MG63 (cell line): ENCODE measurements at places on chromosomes 1 and 21. TPM values are rescaled to one million over a fixed set of nuclear protein-coding genes. Genes with fewer than 3 reads are reported as not detected.
A peak's percentile ranks its signal among the peaks of the same experiment; 100 is the strongest.

GRCh38 chr1:200973937-200974657 is 49.4 kb downstream of the KIF21B start:
- DNase-seq, result no peak

- DNase-seq, result no peak
These were observed 503.5 kb upstream of the TMPRSS15 start for GRCh38 chr21:18907076-18907475.

GRCh38 chr21:41622831-41623548 is 115.0 kb upstream of the TMPRSS2 start:
- peak; percentile 26 for DNase-seq

GRCh38 chr1:66552829-66553228 is 18.9 kb downstream of the SGIP1 start:
- DNase-seq, result no peak

DNA sequence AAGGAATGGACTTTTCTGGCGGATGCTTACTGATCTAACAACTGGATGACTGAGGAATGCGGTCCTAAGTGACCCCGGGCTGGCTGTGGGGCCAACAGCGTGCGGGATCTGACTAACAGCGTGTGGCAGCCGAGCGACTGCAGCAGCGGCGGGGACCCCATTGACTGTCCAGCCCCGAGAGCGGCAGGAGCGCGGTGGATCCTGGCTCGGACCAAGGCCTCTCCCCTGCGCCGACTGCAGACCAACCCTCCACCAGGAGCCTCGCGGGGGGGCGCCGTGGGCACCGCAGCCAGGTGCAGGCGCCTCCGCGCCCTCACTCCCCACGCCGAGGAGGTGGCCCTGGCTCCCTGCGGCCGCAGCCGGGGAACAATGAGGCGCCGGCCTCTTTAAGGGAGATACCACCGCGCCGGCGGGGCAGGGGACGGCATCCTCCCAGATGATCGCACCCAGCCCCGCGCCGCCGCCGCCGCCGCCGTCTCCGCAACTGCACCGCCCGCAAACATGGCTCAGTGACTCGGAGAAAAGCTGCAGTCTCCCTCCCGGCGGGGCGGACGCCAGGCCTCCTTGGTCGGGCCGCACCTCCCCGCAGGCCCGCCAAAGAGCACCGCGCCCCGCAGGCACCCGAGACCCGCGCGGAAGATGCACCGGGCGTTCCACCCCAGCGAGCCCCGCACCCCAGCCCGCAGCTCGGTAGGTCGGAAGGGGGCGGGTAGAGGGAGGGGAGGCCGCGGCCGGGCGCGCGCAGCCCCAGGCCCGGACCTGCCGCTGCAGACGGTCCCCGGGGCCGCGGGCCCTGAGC is 694 bp upstream of the PDIK1L start:
- DNase-seq, result peak; percentile 76

DNA sequence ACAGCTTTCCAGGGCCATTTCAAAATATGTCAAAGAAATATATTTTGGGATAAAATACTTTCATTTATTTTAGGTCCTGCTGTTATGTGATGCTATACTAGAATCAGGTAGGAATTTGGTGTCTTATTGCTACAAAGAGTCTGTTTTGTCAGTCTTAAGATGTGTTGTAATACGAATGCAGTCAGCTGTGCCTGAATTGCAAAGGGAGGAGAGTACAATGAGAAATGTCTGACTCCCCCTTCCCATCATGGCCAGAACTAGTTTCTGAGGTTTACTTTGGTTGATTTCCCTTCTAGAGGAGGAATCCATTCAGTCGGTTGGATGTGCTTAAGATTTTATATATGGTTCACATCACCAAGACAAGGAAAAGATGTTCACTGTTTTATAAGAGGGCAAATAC is 75.7 kb upstream of the TNFSF18 start:
- DNase-seq, result no peak

DNA sequence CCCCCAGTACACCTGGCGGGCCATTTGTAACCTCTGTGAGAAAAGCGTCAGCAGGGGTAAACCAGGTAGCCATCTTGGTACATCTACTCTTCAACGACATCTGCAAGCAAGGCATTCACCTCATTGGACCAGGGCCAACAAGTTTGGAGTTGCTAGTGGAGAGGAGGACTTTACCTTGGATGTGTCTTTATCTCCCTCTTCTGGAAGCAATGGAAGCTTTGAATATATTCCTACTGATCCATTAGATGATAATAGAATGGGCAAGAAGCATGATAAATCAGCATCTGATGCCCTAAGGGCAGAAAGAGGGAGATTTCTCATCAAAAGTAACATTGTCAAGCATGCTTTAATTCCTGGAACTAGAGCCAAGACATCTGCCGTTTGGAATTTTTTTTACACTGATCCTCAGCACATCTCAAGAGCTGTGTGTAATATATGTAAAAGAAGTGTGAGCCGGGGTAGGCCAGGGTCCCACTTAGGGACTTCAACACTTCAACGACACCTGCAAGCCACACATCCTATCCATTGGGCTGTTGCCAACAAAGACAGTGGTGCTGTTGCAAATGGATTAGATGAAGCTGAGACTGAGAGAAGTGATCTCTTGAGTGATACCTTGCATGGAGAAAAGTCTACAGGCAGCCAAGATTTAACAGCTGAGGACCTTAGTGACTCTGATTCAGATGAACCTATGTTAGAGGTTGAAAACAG is 2.7 kb downstream of the ZBED6 start:
- no peak for DNase-seq

DNA sequence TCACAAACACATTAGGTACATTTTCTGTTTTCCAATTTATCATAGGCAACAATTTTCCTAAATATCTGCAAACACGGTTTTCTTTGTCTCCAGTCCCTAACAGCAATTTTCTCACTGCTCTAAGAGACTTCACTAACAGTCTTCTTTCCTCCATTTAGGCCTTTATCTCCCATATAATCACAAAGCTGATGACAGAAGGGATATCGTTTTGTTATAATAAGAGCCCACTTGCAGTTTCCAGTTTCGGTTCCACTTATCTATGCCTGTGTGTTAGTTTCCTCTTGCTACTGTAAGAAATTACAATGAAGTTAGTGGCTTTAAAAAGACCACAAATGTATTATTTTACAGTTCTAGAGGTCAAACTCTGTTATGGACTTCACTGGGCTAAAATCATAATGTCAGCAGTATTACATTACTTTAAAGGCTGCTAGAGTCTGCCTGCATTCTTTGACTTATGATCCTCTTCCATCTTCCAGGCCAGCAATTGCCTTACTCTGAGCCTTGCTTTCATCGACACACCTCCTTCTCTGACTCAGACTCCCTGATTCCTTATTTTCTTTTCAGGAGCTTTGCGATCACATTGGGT is 549.3 kb downstream of the NCAM2 start:
- no peak for DNase-seq

DNA sequence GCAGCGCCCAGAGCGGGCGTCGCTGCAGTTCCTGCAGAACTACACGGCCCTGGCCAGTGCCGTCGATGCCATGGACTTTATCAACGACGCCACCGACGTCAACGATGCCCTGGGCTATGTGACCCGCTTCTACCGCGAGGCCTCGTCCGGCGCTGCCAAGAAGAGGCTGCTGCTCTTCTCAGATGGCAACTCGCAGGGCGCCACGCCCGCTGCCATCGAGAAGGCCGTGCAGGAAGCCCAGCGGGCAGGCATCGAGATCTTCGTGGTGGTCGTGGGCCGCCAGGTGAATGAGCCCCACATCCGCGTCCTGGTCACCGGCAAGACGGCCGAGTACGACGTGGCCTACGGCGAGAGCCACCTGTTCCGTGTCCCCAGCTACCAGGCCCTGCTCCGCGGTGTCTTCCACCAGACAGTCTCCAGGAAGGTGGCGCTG is 22.0 kb downstream of the COL6A1 start:
- peak; percentile 3 for DNase-seq

DNA sequence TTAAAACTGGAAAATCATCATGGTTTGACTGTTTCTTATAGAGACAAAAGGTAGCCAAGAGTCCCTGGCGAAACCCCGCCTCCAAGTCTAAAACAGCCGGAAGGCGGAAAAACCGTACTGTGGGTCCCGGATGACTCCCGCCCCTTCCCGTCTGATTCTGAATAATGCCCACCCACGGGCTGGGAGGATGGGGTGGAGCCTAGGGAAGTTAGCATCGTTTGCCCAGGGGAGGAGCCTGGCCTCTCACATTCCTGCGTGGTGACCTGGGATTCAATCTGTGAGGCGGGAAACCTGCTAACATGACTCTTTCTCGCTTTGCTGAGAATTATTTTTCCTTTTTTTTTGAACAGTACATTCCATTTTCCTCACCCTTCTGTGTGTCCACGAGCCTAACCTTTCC is 124.9 kb downstream of the KCNK1 start:
- no peak for DNase-seq

DNA sequence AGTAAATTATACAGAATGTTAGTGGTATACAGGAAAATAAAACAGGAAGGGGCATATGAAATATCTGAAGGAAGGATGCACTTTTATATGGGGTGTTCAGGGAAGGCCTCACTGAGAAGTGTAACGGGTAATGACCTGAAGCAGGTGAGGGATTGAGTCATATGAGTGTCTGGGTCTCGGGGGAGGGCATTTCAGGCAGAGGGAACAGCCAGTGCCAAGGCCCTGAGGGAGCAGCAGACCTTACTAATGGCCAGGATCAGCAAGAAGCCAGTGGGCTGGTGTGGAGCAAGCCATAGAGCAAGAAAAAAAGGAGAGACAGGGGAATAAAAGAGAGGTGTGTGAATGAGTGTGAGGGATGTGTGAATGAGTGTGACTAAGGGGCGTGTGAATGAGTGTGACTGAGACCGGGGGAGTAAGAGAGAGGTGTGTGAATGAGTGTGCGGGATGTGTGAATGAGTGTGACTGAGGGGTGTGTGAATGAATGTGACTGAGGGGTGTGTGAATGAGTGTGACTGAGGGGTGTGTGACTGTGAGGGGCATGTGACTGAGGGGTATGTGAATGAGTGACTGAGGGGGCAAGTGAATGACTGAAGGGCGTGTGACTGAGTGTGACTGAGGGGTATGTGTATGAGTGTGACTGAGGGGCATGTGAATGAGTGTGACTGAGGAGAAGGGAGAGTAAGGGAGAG is 107.2 kb downstream of the GLIS1 start:
- DNase-seq, result no peak

DNA sequence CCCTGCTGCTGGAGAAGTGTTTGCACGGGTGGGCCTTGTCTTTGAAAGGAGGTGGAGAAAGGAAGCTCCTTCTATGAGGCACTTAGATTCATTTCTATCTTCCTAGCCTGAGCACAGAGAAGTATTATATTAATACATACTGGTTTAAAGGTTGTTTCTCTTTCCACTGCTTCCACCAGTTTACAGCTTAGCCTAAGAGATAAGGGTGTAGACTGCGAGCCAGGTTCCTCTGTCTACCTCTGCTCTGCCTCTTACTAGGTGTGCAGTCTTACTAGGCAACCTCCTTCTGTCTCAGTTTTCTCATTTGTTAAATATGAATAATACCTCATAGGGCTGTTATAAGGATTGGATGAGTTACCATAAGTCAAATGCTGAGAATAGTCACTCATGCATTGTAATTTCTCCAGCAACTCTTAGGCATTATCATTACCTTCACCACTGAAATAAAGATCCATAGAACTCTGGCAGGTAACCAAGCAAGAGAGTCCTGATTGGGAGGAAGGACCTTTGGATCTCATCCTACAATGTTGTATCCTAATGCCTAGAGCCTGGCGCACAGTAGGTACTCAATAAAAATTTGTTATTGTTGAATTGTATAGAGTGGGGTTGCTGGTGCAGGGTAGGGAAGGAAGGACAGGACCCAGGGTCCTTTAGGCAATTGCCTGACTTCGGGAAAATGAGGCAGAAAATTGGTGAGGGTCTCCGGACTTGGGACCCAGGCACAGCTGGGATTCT is 95.1 kb downstream of the TBX19 start:
- DNase-seq, result no peak

Gene DNAJB4
- 20.9 and 34.9 TPM in 2 replicates for total RNA-seq

Gene IFI16
- total RNA-seq, result 33.8 and 35.7 TPM in 2 replicates

Gene RHBDL2
- total RNA-seq, result 0.59 TPM in 1 of 2 replicates, not detected in the other

Gene TDRD5
- not detected in 2 replicates for total RNA-seq

Gene C1QC
- total RNA-seq, result not detected in 2 replicates

Gene AIRE
- not detected in 2 replicates for total RNA-seq

Gene OR10Z1
- total RNA-seq, result not detected in 2 replicates

Gene OR2M5
- not detected in 2 replicates for total RNA-seq
